Upper lobe of right lung (tissue), 1 donor: ENCODE measurements at places on chromosomes 5 and 9.

DNA sequence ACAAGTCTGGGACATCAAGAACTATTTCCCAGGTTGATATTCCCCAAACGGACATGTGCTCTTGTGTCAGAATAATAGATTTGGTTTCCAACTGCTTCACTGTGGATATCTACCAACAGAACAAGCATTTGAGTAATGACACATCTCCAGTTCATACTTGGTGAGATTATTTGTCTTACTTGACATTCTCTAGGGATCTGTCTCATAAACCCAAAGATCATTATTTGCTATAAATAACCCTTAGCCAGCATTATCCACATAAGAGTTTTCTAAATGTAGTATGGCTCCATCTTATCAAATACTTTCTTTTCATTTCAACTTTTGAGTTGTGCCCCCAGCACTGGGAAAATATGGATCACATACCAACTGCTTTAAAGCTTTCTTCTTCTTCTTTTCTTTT is 1063.9 kb upstream of the CDH18 start:
- DNase-seq: no peak

GRCh38 chr5:165521816-165522610 is 2016.6 kb downstream of the MAT2B start:
- DNase-seq: no peak

DNA sequence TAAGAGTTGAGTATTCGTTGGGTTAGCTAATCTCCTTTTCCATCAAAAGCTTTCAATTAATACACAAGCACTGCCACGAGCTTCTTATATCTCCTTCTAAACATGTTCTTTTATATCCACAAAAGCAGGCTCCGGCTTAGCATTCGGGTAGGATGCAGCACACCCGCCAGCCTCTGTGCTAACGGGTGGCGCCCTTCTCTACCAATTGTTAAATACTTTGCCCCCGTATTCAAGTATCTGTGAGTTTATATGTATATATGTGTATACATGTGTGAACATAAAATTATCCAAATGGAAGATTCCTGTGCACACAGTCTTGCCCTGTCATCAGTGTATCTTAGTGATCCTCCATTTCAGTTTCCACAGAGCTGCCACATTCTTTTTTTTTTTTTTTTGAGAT is 27.8 kb downstream of the BNIP1 start:
- DNase-seq: no peak

- no peak for DNase-seq
Measured at GRCh38 chr9:124206391-124206790, 51.4 kb upstream of the NEK6 start.

DNA sequence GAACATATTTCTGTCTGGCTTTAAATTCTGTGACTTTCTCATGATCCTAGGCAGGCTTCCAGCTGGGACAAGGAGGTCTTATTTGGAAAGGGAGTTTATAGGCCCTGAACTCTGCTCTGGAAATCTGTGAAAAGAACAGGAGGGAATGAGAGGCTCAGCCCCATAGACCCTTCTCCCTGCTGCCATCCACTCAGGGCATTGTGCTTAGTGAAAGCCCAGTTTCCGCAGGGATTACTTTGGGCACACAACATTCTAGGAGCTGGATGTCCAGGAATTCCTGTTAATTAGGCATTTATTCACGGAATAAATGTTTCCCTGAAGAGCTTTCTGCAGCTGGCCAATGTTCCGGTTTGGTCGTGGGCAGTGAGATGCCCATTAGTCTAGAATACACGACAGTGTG is 32.7 kb upstream of the COL15A1 start:
- no peak for DNase-seq

- no peak for DNase-seq
Measured at GRCh38 chr9:70498866-70499265, 84.4 kb upstream of the KLF9 start.

DNA sequence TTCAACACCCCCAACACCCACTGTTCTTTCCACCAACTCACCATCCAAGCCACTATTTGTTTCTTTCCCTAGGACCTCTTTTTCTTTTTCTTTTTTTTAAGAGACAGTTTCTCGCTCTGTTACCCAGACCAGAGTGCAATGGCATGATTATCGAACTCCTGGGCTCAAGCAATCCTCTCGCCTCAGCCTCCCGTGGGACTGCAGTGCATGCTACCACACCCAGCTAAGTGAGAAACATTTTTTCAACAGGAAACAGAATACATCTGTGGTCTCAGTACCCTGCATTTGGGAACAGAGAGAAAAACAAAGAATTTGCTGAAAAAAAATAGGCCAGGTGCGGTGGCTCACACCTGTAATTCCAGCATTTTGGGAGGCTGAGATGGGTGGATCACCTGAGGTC is 24.6 kb downstream of the B4GALT1 start:
- DNase-seq: no peak

DNA sequence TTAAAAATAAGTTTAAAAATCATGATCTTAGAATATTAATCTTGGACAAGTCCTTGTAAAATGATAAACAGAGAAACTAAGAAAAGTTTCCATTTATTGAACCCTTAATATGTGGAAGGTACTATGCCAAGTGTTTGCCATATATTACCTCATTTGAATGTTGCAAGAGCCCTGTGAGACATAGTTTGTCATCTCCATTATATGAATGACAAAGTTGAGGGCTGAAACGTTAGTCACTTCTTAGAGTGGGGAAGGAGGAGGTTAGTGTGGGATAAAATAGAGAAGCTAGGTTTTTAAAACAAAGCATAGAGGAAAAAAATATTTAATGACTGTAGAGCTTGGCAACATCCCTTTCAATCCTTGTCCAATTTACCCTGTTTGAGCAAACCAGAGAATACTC is 2.0 kb downstream of the TNC start:
- DNase-seq: no peak

- no peak for DNase-seq
Measured at GRCh38 chr9:99352826-99353225, 130.7 kb downstream of the SEC61B start.

- DNase-seq: no peak
Measured at GRCh38 chr9:123343443-123344191, 12.4 kb upstream of the CRB2 start.

DNA sequence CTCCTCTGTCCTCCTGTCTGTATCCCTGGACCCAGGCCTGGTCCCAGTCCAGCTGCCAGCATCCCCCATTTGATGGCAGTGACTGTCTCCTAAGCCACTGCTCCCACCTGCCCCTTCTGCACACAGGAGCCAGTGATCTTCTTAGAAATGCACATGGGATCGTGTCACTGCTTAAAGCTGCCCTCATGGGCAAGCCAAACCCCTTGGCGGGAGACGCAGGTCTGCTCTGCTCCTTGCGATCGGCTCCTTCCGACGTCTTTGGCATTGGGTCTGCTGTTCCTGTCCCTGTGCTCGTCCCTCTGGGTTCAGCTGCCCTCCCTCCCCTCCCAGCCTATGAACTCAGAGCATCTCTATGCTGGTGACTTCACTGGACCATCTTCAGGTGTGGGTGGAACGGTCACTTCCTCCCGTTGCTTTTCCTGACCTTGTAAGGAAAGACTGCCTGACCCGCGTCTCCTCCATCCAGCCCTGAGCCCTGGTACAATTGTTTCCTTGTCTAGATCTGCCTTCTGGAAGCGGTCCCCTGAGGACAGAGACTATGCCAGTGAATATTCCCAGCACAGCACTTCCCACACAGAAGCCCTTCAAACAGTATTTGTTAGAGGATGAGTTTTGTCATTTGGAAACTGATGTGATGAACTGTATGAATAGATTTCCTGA is 116.5 kb downstream of the ZNF354C start:
- no peak for DNase-seq

DNA sequence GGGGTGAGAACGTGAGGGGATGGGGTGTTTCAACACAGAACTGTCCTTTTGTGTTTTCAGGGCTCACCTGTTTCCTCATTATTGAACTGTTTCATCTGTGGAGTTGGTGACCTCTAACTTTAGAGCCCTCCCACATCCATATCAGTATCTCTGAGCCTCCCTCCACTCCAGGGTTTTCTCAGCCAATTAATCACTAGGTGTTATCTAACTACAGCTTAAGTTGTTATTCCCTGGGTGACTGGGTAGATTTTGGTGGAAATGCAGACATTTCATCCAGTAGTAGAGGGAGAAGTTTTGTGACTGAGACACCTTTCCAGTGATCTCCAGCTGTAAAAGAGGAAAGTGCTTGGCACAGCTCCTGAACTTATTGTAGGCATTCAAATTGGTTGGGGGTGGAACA is 23.7 kb downstream of the PPP3R2 start:
- no peak for DNase-seq

GRCh38 chr9:119026120-119026519 is 343.1 kb downstream of the BRINP1 start:
- DNase-seq: no peak

DNA sequence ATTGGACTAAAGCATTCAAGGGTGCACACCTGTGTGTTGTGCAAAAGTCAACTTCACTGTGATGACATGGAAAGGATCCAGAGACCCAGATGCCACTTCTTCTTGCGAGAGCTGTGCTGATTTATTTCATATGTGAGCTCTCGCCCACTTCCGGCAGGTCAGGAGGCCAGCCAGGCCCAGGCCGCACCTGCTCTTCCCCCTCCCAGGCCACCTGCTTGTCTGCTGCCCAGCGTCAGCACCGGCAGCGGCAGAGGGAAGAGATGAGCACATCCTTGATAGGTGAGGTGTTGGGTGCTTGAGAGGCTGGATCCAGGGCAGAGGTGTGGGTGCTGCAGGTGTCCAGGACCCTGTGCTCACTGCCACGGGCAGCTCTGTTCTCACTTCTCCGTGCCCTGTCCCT is 242.9 kb downstream of the FANCC start:
- DNase-seq: peak; percentile 71

- no peak for DNase-seq
Measured at GRCh38 chr9:13467157-13467556, 187.7 kb upstream of the MPDZ start.

DNA sequence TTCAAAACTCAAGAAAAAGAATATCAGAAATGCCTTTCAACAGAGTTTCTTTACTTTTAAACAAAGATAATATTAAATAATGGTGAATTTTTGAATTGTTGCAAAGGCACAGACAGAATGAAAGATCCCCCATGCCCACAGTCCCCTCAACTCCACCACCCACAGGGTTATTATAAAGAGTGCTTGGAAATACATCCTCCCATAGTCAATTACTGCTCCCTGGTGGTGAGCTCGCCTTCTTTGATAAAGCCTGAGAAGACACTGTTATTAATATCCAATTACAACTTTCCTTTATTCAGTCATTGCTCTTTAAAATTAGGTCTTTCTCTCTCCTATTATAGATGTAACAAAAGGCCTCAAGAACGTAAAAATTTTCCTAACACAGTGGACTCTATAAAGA is 490.2 kb upstream of the RORB start:
- DNase-seq: no peak

DNA sequence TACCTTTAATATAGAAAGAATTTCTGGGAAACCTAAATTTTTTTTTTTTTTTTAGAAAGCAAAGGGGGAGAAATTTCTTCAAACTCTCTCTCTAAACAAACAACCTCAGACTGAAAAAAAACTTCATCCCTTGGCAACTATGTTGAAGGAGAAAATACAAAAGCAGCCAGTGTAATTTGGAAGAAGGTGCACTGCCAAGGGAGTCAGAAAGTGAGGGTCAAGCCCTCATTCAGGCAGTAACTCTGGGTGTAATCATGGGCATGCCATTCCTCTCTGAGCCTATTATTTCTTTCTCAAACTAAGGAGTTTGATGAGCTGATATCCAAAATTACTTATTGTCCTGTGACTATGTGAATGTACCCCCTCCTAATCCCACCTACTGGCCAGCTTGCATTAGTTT is 203.1 kb downstream of the BRINP1 start:
- DNase-seq: no peak

GRCh38 chr9:137723783-137724445 is 105.1 kb downstream of the EHMT1 start:
- no peak for DNase-seq

GRCh38 chr9:4096121-4096520 is 203.7 kb downstream of the GLIS3 start:
- no peak for DNase-seq

DNA sequence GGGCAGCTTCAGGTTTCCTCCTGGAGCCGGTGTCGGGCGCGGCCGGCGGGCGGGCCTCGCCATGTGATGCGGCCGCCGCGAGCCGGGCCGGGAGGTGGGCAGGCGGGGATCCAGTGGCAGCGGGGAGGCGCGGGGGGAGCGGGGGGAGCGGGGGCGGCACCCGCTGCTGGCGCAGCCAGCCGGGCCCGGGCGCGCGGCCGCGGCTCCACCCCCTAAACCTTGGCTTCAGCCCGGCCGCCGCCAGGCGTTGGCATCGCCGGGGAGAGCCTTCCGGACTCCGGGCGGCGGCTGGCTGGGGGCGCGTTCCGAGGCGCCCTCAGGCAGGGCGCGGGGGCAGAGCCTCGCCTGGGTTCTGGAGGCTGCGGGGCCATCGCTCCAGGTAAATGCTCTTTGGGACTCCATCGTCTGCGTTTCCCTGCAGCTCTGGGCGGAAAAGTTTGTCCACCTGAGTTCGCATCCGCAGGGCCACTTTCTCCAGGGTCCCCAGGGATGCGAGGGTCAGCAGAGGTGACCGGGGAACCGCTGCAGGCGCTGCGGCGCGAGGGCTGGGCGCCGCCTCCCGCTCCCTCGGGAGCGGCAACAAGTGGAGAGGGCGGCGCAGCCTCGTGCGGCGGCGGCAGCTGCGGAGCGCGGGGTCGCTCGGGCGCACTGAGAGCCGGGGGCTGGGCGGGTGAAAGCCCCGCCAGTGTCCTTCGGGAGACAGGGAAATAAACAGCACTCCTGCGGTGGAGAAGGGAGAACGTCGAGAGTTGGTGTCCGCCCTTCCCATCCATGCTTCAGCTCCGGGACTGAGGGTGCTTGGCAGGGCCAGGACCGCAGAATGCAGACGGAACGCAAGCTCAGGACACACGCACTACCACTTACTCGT is at the start of gene ARHGEF28:
TSS of gene ARHGEF28 (plus strand) at position 253 of the 868 bp plus-strand sequence. CDS start 58,656 bp downstream, outside the sequence.
- peak; percentile 91 for DNase-seq

- no peak for DNase-seq
Measured at GRCh38 chr9:90504486-90504885, 138.1 kb downstream of the DIRAS2 start.

DNA sequence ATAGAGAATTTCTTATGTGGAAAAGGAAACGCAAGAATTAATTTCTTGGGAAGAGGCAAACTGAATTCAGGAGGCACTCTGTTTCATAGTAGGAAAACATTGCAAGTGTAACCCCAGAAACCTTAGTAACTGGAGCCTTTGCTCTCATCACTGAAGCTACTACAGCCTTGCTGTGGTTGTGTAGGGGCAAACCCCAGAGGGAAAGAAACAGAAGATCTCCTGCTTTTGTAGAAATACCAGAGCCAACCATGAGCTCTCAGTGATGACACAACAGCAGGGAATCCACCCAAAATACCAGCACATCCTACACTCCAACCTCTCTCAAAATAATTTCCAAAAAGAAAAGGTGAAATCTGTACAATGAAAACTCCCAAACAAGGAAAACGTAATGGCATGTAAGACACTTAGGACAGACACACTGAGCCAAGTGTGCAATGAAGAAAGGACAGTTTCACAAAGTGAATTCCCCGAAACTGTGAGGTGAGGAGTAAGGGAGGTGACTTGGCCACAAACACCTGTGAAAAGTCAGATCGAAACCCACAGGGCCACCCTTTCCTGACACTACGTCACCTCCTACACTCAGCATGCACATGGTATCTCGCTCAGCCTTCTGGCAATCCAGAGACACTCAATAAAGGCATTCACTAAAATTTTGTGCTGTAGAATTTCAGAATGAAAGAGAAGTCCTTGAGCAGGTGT is 8.5 kb upstream of the ACSL6 start:
- no peak for DNase-seq
